Smooth muscle cell of the coronary artery (primary cell): ENCODE measurements at places on chromosomes 1 and 21. TPM values are rescaled to one million over a fixed set of nuclear protein-coding genes. Genes with fewer than 3 reads are reported as not detected.

The IL20 gene
- total RNA-seq, result not detected in 2 replicates

The TRIM46 gene
- 1.5 and 3.5 TPM in 2 replicates for total RNA-seq

The RIMKLA gene
- total RNA-seq, result not detected in 2 replicates

The LCE2D gene
- total RNA-seq, result not detected in 2 replicates
